ENCODE measurements at places on chromosomes 16 and 17. TPM values are rescaled to one million over a fixed set of nuclear protein-coding genes. Genes with fewer than 3 reads are reported as not detected.

- H3K27me3 ChIP-seq = no peaks in the 10 kb centered on the region
- peak overlapping the region; percentile 80 for H3K27ac ChIP-seq
- DNase-seq = no peak
- no peaks in the 10 kb centered on the region for H3K36me3 ChIP-seq
- no peak overlapping the region for H3K4me3 ChIP-seq
- peaks cover 76% of the 10 kb centered on the region for H3K4me1 ChIP-seq
Observed at GRCh38 chr17:59827721-59828477, 64.8 kb downstream of the TUBD1 start.

- DNase-seq = no peak
- no peaks in the 10 kb centered on the region for H3K36me3 ChIP-seq
- no peaks in the 10 kb centered on the region for H3K27me3 ChIP-seq
- no peak overlapping the region for H3K27ac ChIP-seq
- H3K4me1 ChIP-seq = no peaks in the 10 kb centered on the region
Observed at GRCh38 chr16:89624777-89625761, 11.6 kb downstream of the DPEP1 start.

CLEC18B gene
- total RNA-seq = 1.4 TPM

CLDN6 gene
- total RNA-seq = not detected

DNA sequence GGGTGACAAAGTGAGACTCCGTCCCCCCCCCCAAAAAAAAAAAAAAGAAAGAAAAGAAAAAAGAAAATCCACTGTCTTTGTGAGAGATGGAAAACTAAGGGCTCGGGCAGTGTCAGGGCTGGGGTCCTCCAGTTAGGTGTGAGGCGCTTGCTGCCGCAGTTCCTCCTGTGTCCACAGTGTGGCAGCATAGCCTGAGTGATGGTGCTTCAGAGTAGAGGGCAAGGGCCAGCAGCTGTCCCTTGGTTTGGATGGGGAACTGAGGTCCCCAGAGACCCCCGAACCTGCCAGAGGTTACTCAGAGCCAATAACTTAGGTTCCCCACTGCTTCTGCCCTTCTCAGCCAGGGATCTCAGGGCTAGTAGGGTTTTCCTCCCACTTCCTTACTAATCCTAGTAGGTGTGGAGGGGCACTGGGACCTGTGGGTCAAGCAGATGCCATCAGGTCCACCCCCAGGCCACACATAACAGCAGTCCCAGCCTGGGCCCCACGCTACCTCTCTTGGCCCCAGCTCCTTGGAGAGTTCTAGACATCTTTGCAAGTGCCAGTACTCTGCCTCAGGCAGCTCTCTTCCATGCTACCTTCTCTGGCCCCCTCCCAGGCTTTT is 7.9 kb upstream of the LLGL1 start:
- H3K27ac ChIP-seq = no peak overlapping the region
- no peak for DNase-seq
- no peak overlapping the region for H3K4me3 ChIP-seq
- H3K27me3 ChIP-seq = no peaks in the 10 kb centered on the region
- H3K4me1 ChIP-seq = no peaks in the 10 kb centered on the region
